ENCODE measurements at places on chromosomes 6 and 20.

DNA sequence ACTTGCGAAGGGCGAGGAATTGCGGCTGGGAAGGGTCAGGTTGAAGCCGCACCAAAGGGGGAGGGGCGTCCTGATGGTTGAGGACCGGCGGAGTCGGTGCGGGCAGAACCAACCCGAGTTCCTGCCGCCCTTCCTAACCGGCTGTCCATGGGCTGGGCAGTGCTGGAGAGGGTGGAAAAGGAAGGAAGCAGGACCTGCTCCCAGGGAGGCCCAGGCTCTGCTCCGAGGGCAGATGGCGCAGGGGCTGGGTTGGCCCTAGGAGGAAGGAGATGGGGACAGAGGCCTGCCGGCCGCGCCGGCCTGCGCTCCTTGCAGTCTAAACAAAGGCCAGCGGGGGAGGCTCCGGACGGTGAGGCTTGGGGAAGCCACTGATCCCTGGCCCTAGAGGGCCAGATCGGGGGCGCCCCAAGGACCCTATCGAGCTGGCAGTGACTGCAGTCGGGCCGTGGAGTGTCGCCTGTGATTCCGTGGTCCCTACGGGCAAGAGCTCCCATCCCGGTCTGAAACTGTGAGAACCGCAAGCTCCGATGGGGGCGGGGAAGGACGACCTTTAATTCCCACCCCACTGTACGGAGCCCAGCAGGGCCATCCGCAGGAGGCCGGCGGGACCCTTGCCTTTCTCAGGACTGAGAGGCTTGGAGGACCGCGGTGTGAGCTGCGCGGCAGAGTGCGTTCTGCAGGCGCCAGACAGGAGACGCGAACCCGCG lies 39.4 kb downstream of the YTHDF1 start:
- DNase-seq: no peak

- DNase-seq: no peak
Observed at GRCh38 chr6:35190306-35190705, 23.4 kb upstream of the SCUBE3 start.

- no peak for DNase-seq
Observed at GRCh38 chr6:125140808-125141207, 12.8 kb upstream of the TPD52L1 start.

GRCh38 chr20:38825901-38826625 lies 20.6 kb downstream of the PPP1R16B start:
- no peak for DNase-seq

DNA sequence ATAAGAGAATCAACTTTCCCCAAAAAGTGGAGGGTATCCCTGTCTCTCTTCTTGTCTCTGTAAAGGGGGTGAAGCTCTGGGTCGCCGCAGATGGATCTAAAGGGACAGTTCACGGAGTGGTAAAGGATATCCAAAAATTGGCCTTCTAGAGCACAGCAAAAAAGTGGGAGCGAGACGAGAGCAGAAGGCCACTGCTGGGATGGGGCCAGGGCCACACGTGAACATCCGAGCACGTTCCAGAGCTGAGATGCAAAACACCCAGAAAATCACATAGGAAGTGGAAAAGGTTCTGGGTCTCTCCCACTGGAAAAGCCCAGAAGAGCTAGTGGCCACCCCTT lies 837 bp downstream of the TRAM2 start:
- DNase-seq: no peak

DNA sequence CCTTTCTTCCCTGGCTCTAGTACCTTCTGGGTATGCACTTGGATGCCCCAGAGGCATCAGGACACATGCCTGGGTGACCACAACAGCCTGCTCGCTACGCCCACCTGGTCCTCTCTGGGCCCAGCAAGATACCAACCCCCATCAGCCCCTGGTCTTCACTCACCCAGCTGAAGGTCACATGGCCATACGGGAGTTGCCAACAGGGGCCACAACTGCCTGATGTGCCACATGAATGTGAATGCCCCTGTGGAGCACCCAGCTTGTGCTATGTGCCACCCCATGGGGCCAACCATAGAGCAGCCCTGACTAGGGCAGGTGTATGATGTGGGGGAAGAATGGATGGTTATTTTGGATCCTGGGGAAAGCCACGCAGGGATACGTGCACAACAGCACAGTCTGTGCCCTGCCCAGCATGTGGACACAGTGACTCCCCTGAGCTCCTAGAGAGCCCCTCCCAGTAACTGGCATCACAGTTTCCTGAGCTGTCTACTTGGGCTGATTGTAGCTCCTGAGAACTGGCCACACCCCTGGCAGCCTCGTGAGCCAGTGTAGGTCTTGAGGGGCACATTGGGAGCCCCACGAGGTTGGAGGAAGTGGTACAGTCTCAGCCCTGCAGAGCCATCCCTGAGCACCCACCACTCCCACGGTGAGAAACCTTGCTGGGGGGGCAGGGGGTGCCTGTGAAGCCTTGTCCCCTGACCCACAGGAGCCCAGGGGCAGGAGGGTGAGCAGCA lies 10.5 kb upstream of the PCMTD2 start:
- no peak for DNase-seq

DNA sequence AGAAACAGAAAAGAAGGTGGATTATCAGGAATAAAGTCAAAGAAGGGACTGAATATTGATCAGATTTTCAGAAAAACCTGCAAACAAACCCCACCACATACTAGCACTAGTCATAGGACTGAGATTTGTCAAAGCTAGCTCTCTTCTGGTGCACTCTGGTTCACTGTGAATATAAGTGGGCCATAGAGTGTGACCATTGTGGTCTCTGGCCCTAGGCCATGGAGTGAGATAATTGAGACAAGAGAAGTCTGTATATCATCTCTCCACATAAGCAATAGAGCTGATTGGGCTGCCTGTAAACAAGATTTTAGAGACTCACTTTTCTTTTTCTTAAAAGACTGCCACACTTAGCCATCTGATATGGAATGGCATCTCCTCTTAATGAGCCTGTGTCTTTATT lies 247.2 kb downstream of the LAMA2 start:
- DNase-seq: no peak

GRCh38 chr20:50652702-50653294 lies 38.5 kb downstream of the RIPOR3 start:
- DNase-seq: no peak

DNA sequence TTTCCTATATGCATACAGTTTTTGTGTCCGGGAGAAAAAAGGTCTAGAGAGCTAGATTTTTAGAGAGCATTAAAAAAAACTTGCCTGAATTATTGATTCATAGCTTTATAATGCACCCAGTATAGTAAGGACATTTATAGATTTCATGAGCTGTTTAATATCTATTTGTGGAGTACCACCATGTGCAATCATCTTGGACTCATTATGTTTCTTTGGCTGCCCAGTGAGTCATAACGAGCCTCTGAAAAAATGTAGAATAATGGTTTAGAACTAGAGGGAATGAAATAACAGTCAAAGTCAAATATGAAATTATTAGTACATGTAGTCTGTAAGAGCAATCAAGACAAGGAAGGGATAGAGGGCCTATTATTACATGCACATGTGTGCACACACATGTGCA lies 350.0 kb downstream of the CD83 start:
- no peak for DNase-seq

DNA sequence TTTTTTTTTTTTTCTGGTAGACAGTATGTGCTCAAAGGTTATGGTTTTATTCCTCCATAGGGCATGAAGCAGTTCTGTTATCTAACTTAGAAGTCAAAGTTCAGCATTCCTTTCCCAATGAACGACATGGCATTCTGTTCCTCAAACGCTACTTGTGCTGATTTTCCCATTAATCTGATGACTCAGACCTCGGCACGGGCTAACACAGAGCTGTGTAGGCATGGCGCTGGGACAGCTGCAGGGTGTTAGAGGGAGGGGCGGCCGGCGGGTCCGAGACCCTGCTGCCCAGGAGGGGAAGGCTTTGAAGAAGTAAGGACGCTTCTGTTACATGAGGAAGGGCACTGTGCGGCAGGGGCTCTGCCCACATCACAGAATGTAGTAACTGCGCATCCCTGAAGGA lies 93.6 kb upstream of the AGPAT4 start:
- no peak for DNase-seq

GRCh38 chr6:2688401-2689064 lies 62.2 kb downstream of the MYLK4 start:
- DNase-seq: no peak

DNA sequence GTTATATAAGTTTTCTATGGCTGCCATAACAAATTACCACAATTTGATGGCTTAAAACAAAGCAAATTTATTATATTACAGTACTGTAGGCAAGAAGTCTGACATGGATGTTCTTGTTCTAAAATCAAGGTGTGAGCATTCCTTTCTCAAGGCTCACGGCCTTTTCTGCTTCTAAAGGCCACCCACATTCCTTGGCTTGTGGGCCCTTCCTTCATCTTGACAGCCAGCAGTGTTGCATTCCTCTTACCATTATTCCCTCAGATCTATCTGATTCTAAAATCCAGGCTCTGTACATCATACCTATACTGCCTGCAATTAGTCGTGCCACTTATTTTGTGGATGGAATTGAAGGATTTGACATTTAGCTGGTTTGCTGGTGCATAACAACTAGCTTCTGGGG lies 3.6 kb downstream of the CNBD2 start:
- no peak for DNase-seq

DNA sequence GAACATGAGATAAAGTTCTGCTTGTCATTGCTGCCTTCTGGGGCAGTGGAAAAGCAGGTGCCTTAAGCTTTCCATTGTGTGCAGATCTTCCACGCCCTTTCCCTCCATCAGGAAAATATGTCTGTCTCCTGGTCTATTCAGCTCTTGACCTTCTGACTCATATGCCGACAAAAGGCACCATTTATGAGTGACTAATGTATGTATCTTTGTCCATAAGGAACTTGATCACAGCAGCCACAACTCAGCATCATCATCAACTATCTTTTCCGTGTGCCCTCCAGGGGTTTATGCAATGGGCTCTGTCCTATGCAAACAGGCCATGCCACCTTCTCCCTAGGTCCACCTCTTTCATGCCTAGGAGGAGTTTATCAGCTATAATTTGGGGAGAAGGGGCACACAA lies 102.7 kb upstream of the QKI start:
- DNase-seq: no peak

GRCh38 chr6:105780146-105780860 lies 305.8 kb upstream of the PRDM1 start:
- DNase-seq: no peak

DNA sequence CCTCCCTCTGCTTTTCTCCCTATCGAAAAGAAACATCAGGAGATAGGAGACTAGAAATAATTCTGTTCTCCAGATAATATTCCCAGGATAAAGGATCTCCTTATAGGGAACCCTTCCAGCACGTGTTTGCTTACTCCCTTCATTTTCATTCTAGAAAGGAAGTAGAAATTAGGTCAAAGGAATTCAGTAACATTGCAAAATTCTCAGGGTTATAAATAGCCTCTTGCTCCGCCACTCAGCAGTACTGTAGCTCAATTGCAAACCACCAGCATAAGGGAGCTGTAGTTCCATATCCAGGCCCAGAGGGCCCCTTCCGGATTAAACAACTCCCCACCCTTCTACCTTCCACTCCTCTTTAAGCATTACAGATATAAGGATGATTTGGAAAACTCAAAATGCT lies 6.2 kb downstream of the ELMO2 start:
- no peak for DNase-seq

DNA sequence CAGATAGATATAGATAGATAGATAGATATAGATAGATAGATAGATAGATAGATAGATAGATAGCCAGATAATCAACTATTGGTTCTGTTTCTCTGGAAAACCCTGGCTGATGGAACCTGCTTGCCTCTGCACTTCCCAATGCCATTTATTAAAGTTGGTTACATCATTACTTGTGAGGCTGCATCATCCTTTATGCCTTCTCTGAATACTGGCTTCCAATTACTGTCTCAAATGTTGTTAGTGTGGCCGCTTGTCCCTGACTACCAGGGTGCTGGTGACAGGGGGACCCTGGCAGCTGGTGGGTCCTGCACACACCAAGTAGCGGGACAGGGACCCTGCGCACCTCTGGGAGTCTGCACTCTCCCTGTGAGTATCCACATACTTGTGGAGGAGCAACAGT lies 3.9 kb upstream of the SLPI start:
- no peak for DNase-seq

DNA sequence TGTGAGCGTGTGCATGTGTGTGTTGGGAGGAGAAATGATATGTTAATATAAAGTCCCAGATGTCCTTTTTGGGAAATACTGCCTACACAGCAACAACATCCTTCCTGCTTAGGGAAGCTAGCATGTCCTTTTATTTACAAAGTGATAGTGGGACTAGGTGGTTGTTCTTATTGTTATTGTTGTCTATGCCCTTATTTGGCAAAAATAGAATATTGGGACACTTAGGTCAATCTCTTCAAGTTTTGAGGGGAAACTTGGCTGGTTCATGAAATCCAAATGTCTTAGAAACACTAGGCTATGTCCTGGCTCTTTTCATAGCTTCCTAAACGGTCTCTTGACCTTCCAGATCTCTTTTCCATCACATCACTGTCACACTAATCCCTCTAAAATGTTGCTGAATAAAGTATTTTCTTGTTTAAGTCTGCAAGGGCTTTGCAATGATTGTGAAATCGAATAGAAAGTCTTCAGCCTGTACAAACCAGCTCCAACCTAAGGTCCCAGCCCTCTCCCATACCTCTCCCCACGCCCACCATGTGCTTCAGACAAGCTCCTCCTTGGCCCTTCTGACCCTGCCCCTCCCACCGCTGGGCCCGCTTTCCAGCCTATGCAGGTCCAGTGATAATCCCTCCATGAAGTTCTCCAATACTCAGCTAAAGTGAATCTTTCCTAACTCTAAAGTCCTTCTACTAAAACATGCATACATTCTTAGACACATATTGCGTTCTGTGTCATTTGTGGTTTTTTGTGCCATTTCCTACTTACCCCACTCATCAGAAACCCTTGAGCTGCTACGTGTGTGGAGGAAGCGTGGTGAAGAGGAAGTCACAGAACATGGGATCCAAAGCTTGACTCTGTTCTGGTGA lies 205.1 kb downstream of the LY86 start:
- DNase-seq: no peak

DNA sequence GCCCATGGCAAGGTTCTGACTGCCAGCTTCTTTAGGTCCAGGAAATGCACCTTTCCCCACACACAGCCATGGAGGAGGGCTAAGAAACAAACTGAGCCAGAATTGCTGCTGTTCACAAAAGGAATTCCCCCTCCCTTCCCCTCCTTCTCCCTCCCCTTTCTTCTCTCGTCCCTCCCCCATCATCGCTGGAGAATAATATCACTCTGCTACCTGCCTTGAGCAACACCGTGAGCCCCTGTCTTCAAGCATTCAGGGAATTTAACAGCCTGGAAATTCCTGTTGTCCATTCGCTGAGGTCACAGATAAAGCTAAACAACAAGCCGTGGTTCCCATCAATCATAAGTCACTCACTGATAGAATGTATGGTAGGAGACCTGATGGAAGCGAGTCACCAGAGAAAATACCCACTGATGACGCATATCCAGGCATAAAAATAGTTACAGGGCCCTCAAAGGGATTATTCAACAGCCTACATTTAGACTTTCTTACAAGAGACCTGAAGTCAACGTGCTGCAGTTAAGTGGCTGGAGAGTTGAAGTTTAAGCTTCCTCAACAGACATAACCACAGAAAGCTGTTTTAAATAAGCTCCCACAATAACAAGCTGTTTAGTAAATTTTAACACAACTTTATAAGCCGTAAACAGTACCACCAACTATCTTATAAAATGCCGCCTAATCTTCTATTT lies 59.7 kb downstream of the HIVEP2 start:
- no peak for DNase-seq

Data from activated T-cell treated with anti-CD3 and anti-CD28 coated beads for 1 hour (primary cell).